Stimulated activated CD8-positive, alpha-beta memory T cell treated with anti-CD3 and anti-CD28 coated beads, Interleukin-2, amount 100 ng/mL, for 1 hour (primary cell): ENCODE measurements at places on chromosomes 2 and 18.

- DNase-seq = no peak
Observed at GRCh38 chr18:2610549-2610948, 39.2 kb downstream of the NDC80 start.

- no peak for DNase-seq
Observed at GRCh38 chr2:105470979-105471378, 72.1 kb upstream of the FHL2 start.

GRCh38 chr18:58418361-58418760 is 210.5 kb downstream of the ALPK2 start:
- no peak for DNase-seq

DNA sequence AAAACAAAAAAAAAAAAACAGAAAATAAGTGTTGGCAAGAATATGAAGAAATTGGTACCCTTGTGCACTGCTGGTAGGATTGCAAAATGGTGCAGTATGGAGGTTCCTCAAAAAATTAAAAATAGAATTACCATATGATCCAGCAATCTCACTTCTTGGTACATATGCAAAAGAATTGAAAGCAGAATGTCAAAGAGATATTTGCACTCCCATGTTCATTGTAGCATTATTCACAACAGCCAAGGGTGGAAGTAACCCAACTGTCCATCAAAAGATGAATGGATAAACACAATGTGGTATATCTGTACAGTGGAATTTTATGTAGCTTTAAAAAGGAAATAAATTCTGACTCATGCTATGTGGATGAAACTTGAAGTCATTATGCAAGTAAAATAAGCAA is 72.8 kb upstream of the POU3F3 start:
- no peak for DNase-seq
